SHP77 treated with DMSO at 0.1 percent for 48 hours (cell line): ENCODE measurements at places on chromosomes 13 and 19.

DNA sequence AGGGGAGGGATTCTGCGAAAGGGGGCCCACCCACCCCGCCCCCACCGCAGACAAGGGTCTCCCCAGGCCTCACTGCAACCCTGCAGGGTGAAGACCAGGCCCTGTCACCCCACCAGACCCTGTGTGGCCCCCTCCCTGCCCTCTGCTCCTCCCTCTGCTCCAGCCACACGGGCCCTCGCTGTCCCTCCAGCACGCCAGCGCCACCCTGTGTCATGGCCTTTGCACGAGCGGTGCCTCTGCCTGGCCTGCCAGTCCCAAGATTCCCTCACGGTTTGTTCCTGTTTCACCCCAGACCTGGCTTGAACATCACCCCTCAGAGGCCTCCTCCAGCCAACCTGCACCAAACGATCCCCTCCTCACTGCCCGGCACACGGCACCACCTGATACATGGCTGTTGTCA lies 27.3 kb downstream of the PIP5K1C start:
- no peak for DNase-seq

DNA sequence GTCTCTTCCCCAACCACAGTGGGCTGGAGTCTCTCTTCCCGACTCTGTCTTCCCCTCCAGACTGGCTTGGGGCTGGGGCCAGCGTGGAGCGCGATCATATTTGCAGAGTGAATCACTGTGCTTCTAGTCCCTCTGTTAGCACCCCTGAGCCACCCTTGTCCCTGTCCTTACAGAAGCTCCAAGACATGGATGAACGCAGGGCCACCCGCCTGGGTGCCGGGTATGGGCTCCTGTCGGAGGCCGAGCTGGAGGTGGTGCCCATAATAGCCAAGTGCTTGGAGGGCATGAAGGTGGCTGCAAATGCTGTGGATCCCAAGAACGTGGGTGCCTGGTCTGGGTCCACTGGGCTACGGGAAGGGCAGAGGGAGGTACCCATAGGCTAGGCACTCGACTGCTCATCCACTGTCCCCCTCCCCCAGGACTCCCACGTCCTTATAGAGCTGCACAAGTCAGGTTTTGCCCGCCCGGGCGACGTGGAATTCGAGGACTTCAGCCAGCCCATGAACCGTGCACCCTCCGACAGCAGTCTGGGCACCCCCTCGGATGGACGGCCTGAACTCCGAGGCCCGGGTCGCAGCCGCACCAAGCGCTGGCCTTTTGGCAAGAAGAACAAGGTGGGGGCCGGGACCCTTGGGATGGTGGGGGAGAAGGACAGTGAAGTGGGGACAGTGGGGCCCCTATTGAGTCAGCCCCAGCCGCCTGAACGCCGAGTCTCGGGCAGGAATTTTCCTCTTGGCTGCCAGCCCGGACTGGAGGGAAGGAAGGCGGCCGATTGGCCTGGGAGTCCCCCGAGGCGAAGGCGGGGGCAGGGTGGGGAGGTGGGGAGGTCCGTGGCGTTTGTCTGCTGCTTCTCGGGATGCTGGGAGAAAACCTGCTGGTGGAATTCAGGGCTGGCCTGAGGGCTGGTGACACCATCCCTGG lies 5.2 kb downstream of the TRIP10 start:
- DNase-seq = no peak

DNA sequence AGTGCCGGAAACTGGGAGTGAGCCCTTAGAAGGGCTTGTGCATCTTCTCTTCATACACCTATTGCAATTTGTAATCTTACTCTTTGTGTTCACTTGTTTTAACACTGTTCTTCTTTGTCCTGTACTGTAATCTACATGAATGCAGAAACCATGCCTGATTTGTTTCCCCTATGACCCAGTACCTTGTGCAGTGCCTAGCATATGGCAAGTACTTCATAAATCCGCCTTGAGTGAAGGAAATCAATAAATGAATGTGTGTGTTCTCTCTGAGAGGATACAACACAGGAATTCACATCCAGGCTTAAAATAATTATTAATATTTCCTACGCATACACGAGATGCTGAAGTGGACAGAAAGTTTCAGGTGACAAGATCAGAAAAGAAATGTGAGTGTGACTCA lies 172.6 kb downstream of the GPC6 start:
- no peak for DNase-seq

GRCh38 chr13:76934671-76935070 lies 13.6 kb upstream of the ACOD1 start:
- no peak for DNase-seq

DNA sequence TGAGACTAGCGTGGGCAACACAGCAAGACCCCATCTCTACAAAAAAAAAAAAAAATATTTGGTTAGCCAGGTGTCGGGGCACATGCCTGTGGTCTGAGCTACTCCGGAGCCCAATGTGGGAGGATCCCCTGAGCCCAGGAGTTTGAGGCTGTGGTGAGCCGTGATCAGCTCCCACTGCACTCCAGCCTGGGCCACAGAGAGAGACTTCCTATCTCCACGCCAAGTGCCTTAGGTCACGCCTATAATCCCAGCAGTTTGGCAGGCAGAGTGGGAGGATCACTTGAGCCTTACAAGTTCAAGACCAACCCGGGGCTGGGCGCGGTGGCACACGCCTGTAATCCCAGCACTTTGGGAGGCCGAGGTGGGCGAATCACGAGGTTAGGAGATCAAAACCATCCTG lies 8.7 kb upstream of the ADAT3 start:
- no peak for DNase-seq

GRCh38 chr13:41505209-41505835 lies 48.0 kb downstream of the RGCC start:
- DNase-seq = no peak

DNA sequence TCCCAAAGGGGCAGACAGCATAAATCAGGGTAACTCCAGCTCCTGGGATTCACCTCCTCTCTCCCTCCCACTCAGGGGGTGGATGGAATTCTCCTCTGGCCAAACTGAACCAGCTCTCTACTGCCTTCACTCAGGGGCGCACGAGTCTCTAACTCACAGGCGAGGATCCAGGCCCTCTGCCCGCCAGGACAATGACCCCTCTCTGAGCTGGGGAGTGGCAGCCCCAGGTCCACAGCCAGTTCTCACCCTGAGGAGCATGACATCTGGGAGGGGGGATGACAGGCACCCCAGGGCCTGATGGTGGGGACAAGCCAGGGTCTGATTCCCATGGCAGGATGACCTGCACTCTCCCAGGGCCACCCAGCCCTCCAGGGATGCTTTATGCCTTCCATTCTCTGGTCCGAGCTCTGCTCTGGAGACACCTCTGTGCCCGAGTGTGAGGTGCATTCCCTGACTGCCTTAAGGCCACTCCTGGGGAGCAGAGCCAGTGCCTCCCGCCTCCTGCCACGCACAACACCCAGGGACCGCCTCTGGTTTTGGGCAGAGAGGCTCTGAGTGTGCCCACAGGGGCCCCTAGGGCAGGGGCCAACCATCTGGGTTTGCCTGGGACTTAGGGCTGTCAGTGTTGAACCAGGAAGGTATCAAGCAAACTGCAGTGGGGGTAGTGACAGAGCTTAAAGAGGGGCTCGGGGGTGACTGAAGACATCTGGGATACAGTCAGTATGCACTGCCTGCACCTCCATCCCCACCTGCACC lies 66.2 kb downstream of the GNG7 start:
- no peak for DNase-seq

DNA sequence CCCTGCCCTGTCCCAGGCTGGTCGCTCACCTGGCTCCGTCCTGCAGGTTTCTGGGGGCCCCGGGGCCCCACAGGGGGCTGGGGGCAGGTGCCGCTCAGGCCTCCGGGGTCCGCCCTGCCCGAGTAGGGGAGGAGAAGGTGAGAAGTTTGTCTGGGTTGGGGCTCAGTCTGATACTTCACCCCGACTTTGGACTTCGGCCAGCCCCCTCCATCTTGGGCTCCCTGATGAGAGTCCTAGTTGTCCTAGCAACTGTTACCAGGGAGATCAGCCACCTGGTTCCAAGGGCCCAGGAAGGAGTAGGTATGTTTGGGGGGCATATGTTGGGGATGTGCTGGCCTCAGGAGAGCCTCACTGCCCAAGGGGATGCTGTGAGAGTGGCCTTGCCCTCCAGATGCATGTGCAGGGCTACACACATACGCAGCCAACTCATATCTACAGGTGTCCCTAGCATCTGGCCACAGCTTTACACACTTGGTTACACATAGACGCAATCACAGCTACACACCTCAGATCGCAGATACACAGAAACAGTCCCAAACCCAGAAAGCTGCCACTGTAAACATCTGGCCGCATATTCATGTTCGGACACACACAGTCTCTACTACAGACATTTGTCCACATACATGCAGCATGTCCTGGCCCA lies 3.4 kb downstream of the NUMBL start:
- DNase-seq = no peak

- DNase-seq = no peak
Observed at GRCh38 chr13:29758531-29759114, 91.8 kb downstream of the UBL3 start.

DNA sequence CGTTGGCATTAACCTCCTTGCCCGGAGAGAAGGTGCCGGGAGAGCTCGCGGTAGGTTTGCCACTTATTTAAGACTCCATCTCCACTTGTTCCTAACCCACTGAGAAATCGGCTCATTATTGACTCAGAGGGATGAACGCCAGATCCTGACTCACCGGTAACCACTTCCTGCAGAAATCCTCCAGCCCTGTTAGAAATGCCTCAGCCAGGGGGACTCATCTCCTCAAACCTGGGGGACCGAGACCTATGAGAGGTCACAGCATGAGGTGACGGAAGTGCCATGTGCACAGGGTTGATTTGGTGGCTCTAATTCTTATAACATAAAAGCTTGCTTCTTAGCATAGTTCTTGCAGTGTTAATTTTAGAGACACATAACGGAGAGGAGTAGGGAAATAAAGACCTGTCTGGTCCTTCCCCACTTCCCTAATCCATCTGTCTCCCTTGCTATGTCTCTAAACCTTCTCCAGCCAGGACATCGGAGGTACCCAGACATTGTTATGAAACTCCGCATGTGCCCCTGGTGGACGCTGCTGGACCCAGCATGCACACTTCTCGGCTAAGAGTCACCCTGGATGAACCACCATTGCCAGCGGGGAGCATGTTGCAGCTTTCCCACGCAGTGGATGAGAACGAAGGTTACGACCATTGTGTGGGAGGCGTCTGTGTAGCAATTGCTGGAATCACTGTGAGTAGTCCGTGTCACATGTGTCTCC lies 158.9 kb downstream of the EFNB2 start:
- DNase-seq = no peak

DNA sequence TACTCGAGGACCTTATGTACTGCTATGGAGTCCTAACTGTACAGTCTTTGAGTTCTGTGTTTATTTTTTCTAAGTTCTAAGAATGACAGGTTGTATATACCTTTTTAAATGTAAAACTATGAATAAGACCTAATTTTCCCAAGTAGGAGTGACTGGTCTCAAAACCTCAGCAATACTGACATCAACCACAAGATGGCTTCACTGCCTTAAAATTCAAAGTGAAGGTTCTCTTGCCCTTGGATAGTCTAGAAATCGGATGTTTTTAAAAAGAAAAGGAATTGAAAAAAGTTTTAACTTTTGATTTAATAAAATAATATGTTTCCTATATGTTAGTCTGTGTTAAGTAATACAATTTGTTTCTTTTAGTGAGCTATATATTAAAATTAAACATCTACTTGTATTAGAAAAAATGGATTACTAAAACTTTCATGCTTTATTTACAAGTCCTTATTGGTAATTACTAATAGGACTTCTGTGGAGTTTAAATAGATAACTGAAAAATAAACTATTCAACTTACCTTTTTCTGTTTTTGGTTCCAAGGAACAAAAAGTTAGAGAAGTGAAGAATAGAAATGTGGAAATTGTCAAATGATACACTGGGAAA lies 52.0 kb downstream of the TDRD3 start:
- no peak for DNase-seq

GRCh38 chr13:32734511-32734910 lies 148.3 kb downstream of the PDS5B start:
- no peak for DNase-seq

DNA sequence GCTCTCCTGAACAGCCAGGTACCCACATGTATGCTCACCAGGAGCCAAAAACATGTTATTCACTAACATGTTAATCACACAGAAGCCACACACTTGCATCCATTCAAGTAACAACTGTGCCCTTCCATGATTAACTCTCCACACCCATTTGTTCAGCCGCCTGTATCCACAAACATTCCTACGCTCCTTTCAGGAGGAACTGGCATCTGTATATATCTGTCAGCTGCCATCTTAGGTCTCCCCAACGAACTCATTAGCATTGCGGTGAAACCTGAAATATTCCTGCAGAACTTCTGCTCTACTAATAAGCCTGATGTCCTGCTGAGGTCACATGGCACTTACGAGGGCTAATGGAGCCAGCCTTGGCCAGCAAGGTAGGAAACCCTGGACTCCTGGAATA lies 33.0 kb downstream of the OLFM2 start:
- DNase-seq = no peak
